ENCODE measurements at places on chromosomes 3 and 15. TPM values are rescaled to one million over a fixed set of nuclear protein-coding genes. Genes with fewer than 3 reads are reported as not detected.

- DNase-seq, result no peak
Observed at GRCh38 chr3:141851411-141851810, 25.0 kb upstream of the ATP1B3 start.

DNA sequence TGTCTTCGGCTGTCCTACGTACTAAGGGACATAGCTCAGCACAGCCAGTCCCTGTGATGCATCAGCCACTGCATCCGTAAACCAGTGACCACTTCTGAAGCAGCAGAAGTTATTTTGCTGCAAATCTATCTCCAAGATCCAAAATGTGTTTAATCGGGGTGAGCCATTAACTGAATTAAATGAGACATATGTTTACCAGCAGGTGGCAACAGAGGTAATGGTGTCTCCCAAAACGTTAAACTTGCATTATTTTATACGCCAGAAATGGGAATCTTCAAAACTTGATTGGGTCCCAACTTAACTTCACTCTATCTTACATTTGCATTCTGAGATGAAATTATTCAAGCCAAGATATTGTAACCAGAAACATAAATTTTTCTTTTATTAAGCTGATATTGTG, 75.3 kb upstream of the BOC start:
- no peak for DNase-seq

DNA sequence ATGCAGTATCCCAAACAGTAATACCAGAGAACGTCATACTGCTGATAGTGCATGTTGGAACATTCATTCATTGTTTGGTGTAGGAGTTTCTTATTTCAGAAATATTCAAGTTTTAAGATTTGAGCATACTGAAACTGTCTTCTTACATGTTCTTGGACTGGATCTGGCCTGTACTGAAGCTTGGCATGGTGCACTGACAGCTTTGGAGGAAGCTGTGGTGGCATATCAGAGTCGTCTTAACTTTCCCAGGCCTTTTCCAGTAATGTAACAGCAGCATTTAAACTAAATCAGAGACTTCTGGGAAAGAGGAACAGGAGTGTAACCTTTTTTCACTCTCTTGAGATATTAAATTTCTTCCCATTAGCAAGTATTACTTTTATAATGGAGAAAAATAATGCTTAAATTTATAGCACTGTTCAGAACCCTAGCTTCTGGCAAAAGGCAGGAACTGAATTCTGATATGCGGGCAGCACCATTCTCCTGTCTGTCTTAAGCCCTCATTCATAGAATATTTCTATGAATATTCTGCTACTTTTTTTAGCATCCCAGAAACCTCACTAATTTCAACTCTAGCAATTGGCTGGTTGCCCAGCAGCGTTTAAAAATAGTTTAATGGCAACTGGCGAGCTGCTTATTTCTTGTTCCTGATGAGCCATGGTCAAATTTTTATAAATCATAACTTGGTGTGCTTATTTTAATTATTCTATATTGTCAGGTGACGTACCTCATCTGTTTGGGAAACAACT, 31.1 kb downstream of the DNAJC13 start:
- no peak for DNase-seq

DNA sequence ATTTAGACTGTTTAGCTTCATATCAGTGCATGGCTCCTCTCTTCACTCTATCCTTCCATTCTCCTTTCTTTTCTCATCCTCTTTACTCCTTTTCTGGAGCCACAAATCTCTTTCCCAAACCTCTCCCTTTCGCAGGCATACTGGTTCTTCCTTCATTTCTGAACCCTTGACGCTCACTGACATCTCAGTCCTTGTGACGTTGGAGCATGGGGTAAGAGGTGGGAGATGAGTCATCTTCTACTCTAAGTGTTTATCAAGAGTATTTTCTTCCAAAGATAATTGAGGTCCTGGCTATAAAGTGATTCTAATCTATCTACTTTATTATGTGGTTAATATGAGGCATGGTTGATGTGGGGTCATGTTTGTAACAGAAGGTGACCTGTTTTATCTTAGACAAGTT, 414.2 kb downstream of the AGBL1 start:
- no peak for DNase-seq

- DNase-seq, result no peak
Observed at GRCh38 chr3:136885357-136886213, 23.6 kb downstream of the NCK1 start.

DNA sequence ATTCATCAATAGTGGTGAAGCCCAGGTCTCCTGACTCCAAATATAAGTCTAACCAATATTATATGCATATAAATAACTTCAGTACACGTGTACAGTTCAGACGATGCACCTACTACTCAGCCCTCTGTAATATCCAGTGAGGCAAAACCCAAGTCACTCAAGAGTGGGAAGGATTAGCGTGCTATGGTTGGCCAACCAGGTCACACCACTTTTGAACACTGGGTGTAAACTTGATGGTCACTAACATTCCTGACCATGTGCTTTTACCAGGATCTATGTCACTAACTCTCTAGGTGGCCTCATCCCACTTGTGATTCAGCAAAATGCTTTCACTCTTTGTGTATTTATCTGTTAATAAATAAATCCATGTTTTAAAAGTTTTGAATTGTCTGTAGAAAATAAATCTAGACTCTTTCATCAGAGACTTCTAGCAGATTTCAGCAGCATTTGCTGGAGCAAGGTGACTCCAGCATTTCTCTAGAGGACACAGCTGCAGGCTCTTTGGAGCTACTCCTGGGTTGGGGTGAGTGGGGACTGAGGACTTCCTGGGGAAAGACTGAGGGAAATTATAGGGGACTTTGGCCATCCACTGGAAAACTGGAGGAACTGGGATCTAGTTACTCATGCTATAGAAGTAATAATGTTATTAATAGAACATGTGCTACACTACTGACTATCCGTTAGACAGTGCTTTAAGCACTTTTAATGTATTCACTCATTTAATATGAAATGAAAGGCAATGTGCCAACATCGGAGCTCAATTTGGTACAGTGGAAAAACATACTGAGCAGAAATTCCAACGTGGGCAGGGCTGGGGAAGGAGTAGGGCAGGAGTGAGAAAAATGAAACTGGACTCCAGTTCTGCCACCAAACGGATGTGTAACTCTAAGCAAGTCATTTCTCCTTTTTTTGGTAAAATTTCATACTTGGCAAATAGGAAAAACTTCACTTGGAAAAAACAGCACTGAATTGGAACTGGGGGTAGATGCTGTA, 97.9 kb downstream of the RORA start:
- DNase-seq, result no peak

DNA sequence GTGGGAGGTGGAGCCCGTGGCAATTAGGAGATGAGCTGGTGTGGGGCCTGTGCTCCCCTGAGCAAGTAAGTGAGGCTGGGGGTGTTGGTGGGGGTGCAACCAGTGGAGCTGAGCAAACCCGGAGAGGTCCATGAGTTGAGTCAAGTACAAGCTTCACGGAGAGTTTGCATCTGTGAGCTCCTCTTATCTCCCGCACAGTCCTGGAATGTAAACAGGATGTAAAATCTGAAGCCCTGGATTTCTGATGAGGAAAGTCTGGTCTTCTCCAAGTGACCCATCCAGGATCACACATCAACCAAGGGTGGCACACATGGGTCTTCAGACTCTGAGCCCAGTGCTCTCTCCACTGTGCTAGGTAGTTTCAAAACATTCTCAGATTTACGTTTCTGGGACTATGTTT, 67.8 kb downstream of the LSM3 start:
- no peak for DNase-seq

- no peak for DNase-seq
Observed at GRCh38 chr3:63921741-63922482, 9.7 kb upstream of the SCAANT1 start.

GRCh38 chr3:50327129-50327528, 894 bp downstream of the TUSC2 start:
- DNase-seq, result no peak

DNA sequence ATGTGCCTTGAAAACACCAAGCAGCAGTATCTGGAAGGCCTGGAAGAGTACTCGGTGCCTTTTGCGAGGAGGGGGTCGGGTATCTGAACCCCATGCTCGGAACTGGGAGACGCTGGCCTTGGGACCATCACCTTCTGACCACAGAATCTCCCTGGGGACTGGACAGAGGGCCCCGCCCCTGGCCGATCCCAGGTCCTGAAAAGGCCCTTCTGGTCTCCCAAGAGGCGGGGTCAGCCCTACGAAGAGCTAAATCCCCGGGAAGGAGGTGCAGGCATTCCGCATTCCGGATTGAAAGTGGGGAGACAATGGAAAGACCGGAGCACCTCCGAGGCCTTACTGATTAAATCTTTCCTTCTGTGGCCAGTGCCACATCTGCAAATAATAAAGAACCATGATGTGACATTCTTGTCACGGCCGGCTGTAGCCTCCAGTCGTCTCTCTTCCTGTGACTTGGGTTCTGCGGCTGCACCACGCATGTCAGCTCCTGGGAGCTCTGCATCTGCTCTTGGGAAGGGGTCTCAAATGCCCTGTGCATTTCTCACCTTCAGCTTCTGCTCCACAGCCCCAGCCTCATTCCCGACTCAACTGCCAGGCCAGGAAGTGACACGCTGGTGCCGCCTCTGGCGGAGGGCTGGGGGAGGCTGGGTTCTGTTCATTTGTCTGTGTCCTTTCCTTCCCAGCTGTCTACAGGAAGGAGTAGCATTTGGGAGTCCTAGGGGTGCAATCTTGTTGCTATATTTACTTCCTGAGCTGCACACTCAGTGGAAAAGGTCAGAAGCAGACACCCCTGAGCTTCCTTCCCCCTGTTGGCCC, 173.5 kb downstream of the KLF13 start:
- DNase-seq, result no peak

DNA sequence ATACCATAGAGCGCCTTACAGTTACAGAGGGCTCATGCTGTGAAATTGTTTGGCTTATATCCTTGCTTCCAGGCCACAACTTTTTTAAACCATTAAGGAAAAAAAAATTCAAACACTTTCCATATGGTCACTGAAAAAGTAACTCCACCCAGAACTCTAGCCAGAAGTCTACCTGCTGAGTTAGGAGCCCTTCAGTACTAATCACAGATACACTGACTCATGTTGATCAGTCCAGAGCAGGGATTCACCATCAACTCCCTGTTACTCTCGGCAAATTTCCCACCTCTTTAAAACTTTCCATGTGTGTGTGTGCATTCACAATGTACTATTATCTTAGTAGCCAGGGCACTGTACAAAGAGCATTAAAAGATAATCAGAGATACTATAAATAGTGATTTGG, 372.8 kb downstream of the MAGI1 start:
- no peak for DNase-seq

DNA sequence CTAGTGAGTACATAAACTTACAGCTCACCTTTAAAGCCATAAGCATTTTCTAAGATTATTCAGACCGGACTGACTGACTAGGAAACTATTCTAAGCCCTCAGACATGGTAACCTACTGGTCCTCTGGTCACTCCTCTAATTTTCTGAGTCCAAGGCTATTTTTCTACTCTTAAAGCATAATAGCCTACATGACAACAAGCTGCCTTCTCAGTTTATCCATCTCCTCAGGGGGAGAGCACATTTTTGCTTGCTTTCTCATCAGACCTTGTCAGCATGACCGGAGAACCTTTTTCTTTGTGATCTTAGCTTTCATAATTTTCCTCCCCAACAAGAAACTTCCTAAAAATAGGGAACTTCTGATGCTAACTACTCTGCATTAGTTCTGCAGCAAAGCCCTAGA, 38.4 kb downstream of the UBP1 start:
- no peak for DNase-seq

- DNase-seq, result no peak
Observed at GRCh38 chr3:51401735-51402134, 10.7 kb downstream of the RBM15B start.

GRCh38 chr3:16374047-16374934, 109.3 kb downstream of the OXNAD1 start:
- no peak for DNase-seq

PLCD1 gene
- 7.6 TPM for polyA plus RNA-seq

ARPP21 gene
- polyA plus RNA-seq, result not detected

ZBBX gene
- polyA plus RNA-seq, result not detected

PIERCE2 gene
- 1.4 TPM for polyA plus RNA-seq

MYO5A gene
- 39.6 TPM for polyA plus RNA-seq

SAMMSON gene
- not detected for polyA plus RNA-seq

Data from BJ (cell line).